ENCODE measurements at places on chromosomes 5 and 9. TPM values are rescaled to one million over a fixed set of nuclear protein-coding genes. Genes with fewer than 3 reads are reported as not detected.

GRCh38 chr9:111037708-111038330 lies 451 bp downstream of the LPAR1 start:
- no peak for DNase-seq

GRCh38 chr9:85114799-85115198 lies 445.3 kb downstream of the NTRK2 start:
- DNase-seq: no peak

DNA sequence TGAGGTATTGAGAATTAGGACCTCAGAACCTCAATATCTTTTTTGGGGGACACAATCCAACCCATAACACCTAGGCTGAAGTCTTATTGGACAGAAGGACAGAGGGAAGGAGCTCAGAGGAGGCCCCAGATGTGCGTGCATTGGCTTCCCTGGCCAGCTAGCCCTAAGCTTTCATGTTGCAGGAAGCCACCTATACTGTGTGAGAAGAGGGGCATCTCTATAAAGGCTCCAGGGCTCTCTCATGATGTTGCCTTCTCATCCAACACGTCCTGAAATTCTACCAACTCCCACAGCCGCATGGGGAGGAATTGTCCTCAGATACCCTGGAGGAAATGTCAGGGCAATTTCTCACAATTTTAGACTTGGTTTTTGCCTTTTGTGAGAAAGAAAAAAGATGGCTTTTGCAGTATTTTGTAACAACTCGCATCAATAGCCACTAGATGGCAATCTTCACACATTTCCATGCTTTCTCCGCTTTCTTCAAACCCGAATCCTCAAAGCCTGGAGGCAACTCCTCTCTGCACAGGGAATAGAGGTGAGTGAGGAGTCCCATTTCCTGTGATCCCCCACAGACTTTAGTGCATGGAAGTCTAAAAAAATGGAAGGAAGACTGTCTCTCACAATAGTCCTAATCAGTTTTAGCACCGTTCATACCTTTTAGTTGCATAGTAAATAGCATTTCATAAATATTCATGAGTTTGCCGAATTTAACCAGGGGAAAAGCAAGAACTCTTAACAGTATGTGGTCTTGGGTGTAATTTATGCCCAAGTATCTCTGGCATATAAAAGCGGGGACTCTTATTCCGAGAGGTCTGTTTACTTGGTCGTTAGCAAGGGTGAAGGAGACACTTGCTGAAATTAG lies 7.4 kb upstream of the PPP3R2 start:
- peak; percentile 60 for DNase-seq

DNA sequence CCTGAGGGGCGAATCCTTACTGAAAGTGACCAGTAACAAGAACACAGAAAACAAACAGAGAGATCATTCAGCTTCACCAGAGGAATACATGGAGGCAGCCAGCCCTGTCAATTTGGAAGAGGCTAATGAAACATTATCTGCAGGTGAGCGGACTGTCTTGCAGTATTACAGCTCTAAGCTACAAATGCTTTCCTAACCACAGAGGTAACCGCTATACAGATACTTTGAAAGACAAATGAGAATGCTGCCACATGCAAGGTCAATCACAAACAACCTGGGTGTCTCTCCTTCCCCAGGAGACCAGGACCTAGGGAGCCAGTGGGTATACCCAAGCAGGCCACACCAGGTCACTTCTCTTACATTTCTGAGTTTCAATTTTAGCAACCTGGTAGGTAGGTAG lies 30.2 kb downstream of the EFNA5 start:
- DNase-seq: no peak

DNA sequence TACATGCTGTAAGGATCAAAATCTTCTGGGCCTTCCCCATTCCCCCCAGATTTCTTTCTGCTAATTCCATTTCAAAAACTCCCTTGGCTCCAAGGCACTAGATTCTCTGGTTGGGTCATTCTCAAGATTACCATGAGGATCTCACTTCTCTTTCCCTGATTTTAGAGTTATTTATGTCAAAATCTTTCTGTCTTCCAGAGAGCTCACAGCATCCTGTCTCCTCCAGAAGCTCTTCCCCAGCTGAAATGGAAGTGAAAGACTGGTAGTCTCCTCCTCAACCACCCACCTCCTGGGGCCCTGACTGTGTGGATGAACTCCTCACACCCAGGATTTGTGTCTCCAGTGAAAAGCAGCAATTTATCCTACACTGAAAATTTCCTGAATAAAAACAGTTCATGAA lies 11.9 kb upstream of the ZNF366 start:
- no peak for DNase-seq

GRCh38 chr5:43642428-43642827 lies 39.4 kb downstream of the NNT start:
- DNase-seq: peak; percentile 13

- DNase-seq: no peak
Observed at GRCh38 chr9:120783602-120784047, 9.6 kb downstream of the FBXW2 start.

- no peak for DNase-seq
Observed at GRCh38 chr9:95018099-95018936, 291.8 kb downstream of the AOPEP start.

GRCh38 chr9:87149799-87150198 lies 202.5 kb upstream of the GAS1 start:
- no peak for DNase-seq

GRCh38 chr9:93218671-93219420 lies 34.9 kb downstream of the WNK2 start:
- no peak for DNase-seq

DNA sequence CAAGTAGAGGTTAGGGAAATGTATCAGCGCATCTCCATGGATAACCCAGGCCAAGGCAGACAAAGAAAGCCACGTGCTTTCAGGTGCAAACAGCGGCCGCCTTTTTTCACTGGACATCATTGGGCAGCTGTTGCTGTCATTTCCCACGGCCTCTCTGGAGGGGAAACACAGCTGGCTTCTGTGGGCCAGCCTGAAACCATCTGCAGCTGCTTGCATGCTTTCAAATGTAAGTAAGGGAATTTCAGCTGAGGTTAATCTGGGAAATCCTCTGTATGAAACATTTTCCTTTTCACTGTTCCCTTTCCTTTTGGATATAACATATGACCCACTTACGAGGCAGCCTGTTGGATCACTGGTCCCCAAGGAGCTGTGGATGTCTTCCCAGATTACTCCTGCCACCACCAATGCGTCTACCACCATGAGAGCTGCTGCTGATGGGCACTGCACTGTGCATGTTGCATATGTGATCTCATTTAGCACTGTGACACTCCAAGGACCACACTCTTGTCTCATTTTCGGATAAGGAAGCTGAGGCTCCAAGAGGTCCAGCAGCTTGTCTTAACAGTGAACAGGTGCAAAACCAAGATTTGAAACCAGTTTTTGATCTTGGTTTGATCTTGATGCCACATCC lies 106.3 kb downstream of the C9orf152 start:
- DNase-seq: no peak

GRCh38 chr5:115796656-115797055 lies 19.8 kb downstream of the CDO1 start:
- no peak for DNase-seq

GRCh38 chr9:83002329-83002728 lies 60.6 kb downstream of the RASEF start:
- no peak for DNase-seq

DNA sequence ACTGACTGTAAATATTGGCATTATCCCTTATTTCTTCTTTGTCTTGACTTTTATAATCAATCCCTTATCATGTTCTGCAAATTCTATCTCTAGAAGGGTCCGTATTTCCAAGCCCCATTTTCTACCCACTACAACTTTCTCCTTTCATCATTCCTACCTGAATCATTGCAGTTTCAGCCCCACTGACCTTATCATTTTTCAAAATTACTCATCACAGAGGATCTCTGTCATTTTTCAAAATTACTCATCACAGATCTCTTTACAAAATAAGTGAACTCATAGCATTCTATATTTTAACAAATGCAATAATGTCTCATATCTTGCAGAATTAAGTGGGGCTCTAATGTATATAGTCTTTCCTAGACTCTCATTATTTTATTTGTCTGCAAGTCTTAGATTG lies 256.9 kb upstream of the COX7C start:
- DNase-seq: no peak

GRCh38 chr5:127892467-127893207 lies 189.4 kb downstream of the CCDC192 start:
- no peak for DNase-seq

DNA sequence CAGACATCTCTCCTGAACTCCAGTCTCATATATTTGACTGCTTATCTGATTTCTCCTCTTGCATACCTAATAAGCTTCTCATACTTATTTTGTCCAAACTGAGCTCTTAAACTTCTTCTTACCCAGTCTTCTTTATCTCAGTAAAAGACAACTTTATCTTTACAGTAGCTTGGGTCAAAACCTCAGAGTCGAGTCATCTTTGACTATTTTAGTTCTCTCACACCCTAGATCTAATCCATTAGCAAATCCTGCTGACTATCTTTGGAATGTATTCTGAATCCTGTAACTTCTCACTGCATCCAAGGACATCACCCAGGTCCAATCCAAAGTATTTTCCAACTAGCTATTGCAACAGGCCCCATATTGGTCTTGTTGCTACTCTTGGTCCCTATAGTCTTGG lies 11.8 kb upstream of the JAK2 start:
- DNase-seq: no peak

Gene HAND1
- not detected for polyA plus RNA-seq

Gene SV2C
- 39.4 TPM for polyA plus RNA-seq

Gene CDH9
- polyA plus RNA-seq: 5.7 TPM

Gene F2R
- polyA plus RNA-seq: 43.5 TPM

Gene OLFML2A
- 20.6 TPM for polyA plus RNA-seq

Gene EMB
- 3.6 TPM for polyA plus RNA-seq

Data from spinal cord (tissue), 10 donors.